ENCODE measurements at places on chromosomes 1 and 21. TPM values are rescaled to one million over a fixed set of nuclear protein-coding genes. Genes with fewer than 3 reads are reported as not detected.
A peak's percentile ranks its signal among the peaks of the same experiment; 100 is the strongest.

Gene C8A
- total RNA-seq: not detected

Gene C1QB
- total RNA-seq: not detected

Gene LRRC3
- under 0.01 TPM for total RNA-seq

Gene SLC1A7
- total RNA-seq: not detected

Gene TDRD5
- not detected for total RNA-seq

Gene MRPS15
- 81.0 TPM for total RNA-seq

Gene PROK1
- total RNA-seq: not detected

Gene SPTA1
- total RNA-seq: not detected

Gene RNASEL
- total RNA-seq: 7.9 TPM

Gene LCE3D
- total RNA-seq: 0.38 TPM

DNA sequence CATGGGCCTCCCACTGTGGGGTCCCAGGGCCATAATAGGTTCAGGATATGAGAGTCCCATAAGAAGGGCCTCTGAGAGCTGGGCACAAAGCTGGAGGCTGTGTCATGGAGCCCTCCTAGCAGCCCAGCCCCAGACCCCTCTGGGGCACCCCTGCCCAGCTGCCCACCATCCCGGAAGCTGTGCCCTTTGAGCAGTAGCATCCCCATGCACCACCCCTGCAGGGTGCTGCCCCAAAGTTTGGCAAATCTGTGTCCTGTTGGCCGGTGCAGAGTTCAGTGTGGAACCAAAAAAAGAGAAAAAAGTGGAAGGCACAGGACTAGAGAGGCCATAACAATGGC is 17.6 kb downstream of the TNNT2 start:
- no peak for DNase-seq

GRCh38 chr1:171576144-171576543 is 45.9 kb upstream of the MYOCOS start:
- DNase-seq: peak; percentile 30

DNA sequence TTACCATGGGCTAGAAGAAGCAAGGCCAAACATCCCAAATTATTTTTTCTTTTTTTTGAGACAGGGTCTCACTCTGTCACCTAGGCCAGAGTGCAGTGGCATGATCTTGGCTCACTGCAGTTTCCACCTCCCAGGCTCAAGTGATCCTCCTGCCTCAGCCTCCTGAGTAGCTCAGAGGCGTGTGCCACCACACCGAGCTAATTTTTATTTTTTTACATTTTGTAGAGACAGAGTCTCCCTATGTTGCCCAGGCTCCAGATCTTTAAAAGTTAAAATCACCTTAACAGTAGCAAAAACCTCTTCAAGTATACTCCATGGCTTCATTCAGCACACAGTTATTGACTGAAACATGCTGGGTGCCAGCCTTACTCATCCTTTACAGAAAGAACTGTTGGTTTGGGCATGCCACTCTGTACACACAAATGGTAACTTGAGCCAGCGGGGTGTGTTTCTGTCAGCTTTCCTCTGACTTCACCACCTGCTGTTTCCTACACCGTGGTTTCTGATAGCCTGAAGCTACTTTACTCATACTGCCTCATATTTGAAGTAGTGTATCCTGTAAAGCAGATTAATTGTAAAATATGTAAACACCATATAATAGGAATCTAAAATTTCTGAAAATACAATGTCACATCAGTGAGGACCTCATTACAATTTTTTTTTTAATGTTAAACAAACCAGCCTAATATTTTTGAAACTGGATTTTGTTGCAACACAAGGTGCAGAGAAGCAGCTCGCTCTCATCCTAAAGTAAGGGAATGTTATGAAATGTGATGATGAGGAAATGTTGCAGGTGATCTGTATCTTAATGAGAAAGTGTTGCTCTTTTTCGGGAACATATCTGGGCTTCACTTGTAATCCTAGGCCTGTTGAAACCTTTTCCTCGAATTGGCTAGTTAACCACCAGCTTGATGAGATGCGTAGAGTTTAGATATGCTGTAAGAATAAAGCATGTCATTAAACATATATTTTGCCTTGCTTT is 113.9 kb downstream of the ATP5PO start:
- peak; percentile 99 for DNase-seq

DNA sequence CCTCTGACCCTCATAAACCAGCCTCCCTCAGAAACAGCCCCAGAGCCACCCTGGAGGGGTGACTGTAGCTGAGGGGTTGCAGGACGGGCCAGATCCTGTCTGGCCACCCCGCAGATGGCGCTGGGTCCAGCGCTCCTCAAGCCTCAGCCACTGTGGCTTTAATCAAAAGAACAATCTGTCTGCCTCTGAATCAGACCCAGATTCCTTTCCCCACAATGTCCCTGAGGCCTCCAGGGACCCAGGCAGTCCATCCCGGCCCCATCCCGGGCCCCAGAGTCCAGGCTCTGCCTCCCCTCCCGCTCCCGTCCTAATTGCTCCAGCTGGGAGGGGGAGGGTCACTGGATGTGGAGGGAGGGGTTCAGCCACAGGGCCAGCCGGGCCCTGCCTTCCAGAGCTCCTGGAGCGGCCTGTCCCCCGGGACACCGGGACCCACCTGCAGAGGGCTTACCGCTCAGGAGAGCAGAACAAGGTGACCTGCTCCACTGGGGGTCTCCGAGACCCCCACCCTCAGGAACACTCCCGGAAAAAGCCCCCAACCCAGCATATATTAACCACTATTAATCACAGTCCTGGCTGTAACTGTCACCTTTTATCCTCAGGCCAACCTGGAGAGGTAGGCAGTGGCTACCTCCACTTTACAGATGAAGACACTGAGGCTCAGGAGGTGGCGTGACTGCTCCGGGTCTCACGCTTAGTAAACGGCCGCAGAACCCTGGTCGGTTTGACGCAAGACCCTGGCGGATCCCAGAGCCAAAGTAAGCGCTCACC is 836 bp upstream of the FBLIM1 start:
- DNase-seq: no peak

- DNase-seq: no peak
These were observed 191.2 kb upstream of the SAMSN1 start for GRCh38 chr21:14737284-14737691.

GRCh38 chr1:53559854-53560580 is 100.8 kb downstream of the DMRTB1 start:
- no peak for DNase-seq

- DNase-seq: peak; percentile 18
These were observed 31.2 kb upstream of the TSPEAR start for GRCh38 chr21:44742418-44743153.

DNA sequence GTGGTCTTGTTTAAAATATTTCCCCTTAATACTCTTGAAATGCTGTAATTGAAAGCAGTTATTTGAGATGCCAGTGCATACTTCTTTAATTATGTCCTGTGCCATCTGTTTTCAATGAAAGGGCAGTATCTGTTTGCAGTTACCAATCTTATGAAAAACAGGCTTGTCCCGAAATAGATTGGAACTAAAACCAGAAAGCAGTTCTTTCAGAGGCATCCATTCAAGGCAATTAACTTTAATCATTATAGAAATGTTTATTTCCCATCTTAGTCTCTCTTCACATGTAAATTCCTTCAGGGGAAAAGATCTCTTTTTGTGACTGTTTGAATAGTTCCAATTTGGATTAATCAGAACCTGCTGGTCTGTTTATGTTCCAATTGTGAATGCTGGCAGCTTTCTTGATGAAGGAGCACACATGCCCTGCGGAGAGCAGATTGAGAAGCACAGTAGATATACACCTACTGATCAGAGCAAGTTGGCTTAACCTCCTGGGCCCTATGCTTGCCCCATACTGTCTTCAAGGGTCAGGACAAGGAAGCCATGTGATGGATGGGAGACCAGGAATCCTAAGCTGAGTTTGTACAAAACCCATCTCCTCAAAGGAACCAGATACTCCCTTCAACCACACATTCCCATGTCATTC is 41.6 kb upstream of the MROH9 start:
- no peak for DNase-seq

GRCh38 chr1:94037392-94038229 is 83.3 kb downstream of the ABCA4 start:
- peak; percentile 94 for DNase-seq

DNA sequence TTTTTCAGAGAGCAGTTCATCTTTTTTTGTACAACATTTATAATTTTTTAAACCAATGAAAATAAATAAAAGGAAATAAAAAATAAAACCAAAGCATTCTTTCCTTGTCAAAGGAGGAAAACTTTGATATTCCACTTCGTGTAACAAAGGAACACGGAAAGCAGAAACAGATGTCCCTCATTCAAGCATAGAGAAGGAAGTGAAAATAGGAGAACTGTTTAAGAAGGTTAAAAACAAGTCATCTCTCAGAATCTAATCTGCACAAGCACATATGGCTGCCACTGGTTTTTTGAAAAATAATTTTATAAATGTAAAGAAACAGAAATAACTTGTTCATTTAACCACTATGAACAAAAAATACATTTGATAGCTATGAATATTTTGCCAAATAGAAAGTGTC is 35.9 kb upstream of the ZNF644 start:
- DNase-seq: no peak

DNA sequence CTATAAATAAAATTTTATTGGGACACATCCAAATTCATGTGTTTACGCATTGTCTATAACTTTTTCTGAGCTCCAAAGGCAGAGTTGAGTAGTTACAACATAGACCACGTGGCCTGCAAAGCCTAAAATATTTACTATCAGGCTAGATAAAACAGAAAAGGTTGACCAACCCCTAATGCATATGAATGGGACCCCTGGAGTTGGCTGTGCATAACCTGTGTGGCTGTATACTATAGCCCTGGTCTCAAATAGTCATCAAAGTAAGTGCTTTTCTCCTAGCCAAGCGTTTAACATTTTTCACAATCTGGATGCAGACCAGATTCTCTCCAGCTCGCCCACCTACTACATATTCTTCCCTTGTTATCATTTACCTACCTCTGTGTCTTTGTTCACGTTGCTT is 60.4 kb downstream of the CYYR1 start:
- no peak for DNase-seq

- DNase-seq: peak; percentile 32
These were observed 207.2 kb downstream of the TOMM20 start for GRCh38 chr1:234921266-234922062.

- no peak for DNase-seq
These were observed 49.6 kb upstream of the LRP8 start for GRCh38 chr1:53377438-53377841.

DNA sequence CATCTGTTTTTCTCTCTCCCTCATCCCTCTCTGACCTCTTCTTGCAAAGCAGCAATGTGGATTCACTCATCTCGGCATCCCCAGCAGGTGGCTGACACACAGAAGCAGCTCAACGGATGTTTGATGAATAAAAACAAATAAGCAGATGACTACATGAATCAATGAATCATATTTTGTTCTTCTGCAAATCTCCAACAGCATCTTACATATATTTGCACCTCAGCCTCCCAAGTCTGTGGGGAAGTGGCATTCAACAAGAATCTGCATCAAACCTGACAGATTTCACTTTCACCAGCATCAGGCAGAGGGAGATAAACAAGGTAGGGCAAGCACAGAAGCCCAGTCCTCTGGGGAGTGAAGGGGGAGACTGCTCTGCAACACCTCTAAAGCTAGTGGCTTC is 34.0 kb downstream of the CAPN8 start:
- DNase-seq: peak; percentile 79

- peak; percentile 36 for DNase-seq
These were observed 45.3 kb upstream of the MCOLN3 start for GRCh38 chr1:85093644-85094043.

DNA sequence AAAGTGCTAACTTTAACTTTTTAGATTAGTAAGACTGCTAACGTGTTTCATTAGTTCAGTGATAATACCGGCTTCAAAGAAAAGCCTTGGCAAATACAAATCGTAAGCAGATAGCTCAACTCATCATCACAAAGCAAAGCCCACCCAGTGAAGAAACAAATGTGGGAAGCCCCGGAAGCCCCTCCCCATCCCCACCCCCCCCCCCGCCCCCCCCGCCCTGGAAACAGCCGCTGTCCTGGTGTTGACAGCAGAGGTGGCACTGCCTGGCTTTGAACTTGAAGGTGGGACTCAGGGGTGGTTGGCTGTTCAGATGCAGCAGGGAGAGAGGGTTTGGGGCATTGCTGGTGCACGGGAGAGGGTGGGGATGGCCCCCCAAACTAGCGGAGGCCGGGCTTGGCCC is 14.1 kb downstream of the PDXK start:
- DNase-seq: no peak

GRCh38 chr21:26826801-26827200 is 18.4 kb downstream of the ADAMTS1 start:
- DNase-seq: peak; percentile 90

DNA sequence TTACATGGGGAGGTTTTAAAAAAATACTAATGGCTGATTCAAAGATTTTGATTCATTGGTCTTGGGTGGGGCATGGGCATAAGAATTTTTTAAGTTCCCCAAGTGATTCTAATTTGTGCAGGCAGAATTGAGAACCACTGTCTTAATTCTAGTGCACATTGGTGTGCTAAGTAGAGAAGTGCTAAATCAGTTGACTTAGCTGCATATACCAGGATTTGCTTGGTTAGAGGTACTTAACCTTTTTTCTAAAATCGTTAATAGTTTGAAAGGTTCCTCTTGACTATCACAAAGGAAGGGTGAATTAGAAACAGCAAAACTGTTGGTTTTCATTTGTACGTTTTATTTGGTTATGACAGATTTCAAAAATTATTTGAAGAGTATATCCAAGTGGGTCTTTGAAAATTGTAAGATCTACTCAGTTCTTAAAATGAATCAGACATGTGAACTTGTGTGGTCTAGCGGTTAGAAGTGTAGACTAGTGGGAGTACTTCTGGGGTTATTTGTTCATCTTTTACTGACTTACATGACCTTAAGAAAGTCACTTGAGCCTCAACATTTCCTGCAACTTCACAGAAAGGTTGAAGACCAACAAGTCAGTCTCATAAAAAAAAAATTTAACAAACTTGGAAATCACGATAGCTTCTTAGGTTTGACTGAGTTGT is 66.7 kb downstream of the RPAP2 start:
- DNase-seq: no peak

DNA sequence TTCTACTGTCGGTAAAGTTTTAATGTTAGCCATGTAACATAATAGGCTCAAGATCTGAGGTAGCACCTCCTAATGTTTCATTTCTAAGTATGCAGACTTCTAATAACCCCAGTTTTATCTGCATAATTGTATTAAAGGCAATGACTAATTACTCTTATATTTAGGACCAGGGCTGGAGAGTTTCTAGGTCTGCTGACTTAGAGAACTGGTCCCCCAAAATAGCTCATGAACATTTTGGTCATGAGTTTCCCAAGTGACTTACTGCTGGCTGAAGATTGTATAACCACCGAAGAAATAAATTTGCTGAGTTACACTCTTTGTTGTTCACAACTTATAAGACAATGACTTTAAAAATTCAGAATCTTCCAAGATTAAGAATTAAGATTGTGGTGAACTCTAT is 197.8 kb upstream of the TNR start:
- DNase-seq: no peak

DNA sequence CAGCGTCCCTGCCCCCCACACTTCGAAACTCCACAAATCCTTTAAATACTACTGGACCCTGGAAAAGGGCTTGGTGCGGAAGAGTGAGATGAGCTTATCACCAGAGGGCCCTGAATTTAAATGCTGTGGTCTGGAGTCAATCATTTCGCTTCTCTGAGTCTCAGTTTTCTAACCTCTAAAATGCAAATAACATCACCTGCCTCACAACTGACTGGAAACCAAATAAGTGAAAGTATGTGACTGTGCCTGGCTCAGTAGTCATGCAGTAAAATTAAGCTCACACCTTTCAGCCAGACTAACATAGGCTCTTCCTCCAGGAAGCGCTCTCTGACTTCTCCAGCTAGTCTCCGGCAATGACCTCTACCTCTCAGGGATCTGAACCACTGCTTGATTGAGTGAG is 4.2 kb downstream of the GJA4 start:
- no peak for DNase-seq
